CD4-positive, alpha-beta T cell (primary cell): ENCODE measurements at places on chromosomes 3 and 15. TPM values are rescaled to one million over a fixed set of nuclear protein-coding genes. Genes with fewer than 3 reads are reported as not detected.

GRCh38 chr15:71443538-71443937, 328.3 kb downstream of the THSD4 start:
- DNase-seq, result peak; percentile 8
- no peaks in the 10 kb centered on the region for H3K36me3 ChIP-seq
- no peak overlapping the region for H3K4me3 ChIP-seq
- H3K27me3 ChIP-seq, result peaks cover 6% of the 10 kb centered on the region
- H3K27ac ChIP-seq, result no peak overlapping the region

GRCh38 chr3:18987862-18988447, 160.4 kb upstream of the KCNH8 start:
- no peaks in the 10 kb centered on the region for H3K4me1 ChIP-seq
- H3K27me3 ChIP-seq, result peaks cover 21% of the 10 kb centered on the region
- no peaks in the 10 kb centered on the region for H3K36me3 ChIP-seq
- no peak overlapping the region for H3K27ac ChIP-seq
- DNase-seq, result no peak

DNA sequence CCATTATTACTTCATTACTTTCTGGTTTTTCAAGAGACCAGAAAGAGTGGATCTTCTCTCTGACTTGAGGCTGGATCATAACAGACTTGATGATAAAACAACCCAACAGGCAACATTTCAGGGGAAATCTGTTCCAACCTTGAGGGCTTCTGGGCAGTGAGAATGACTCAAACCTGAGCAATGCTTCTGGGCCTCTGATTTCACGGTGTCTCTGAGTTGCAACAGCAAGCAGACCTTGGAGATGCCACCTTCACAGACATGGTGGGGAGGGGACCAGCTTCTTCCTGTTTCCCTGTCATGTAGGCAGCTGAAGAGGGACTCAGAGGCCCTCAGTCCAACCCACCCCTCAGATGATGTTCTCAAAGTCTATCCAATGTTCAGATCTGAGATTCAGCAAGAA, 104.0 kb downstream of the ABHD5 start:
- H3K4me1 ChIP-seq, result no peaks in the 10 kb centered on the region
- no peak overlapping the region for H3K4me3 ChIP-seq
- no peak for DNase-seq
- no peak overlapping the region for H3K27ac ChIP-seq

GRCh38 chr15:57286446-57287122, 89.7 kb upstream of the CGNL1 start:
- H3K4me3 ChIP-seq, result no peak overlapping the region
- H3K4me1 ChIP-seq, result no peaks in the 10 kb centered on the region
- no peak overlapping the region for H3K27ac ChIP-seq
- H3K36me3 ChIP-seq, result peaks cover 48% of the 10 kb centered on the region

DNA sequence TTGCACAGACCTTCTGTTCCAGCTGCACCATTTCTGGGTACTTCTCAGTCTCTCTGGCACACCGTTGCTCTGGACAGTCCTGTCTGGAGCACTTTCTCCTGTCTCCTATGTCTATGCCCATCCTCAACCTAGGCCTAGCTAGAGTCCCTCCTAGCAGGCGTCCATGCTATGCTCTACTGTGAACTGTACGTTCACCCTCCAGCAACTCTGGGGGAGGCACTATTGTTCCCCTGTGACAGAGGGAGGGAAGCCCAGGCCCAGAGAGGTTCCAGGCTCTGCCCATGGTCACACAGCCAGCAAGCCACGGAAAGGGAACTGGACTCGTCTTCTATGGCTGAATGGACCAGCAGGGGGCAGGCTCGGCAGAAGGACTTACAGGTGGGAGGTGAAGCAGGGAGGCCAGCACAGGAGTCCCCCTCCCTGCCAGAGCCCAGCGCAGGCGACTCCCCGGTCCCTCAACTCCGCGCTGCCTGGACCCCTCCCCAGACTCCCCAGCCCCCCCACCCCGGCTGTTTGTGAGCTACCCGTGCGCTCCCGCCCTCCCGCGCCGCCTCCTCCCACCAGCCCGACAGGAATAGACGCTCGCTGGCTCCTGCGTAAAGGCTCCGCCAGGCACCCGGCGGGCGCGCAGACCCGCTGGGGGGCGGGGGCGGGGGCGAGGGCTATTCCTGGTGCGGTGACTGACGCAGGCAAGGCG, 1.7 kb upstream of the LINGO1 start:
- no peaks in the 10 kb centered on the region for H3K36me3 ChIP-seq
- no peak overlapping the region for H3K27ac ChIP-seq
- H3K4me3 ChIP-seq, result no peak overlapping the region
- peak; percentile 35 for DNase-seq
- peaks cover 69% of the 10 kb centered on the region for H3K27me3 ChIP-seq
- H3K4me1 ChIP-seq, result peaks cover 21% of the 10 kb centered on the region

DNA sequence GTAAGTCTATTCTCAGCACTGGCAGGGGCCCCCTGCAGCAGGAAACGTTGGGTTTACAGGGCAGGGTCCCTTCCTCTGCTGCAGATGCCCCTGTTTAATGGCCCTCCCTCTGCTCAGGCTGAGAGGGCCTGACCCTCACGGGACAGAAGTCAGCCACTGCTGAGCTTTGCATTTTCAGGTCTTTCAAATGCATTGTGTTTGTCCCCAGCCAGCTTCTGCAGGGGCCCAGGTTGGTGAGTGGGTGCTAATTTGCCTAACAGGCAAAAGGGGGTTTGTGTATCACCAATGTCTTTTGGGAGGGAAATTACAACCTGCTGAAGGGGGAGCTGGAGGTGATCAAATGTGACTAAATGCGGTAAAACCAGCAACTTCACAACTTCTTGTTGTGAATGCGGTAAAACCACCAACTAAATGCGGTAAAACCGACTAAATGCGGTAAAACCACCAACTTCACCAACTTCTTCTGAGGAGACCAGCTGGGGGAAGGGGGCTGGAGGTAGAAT, 44.8 kb upstream of the UBE2E1 start:
- H3K4me1 ChIP-seq, result peaks cover 8% of the 10 kb centered on the region
- no peaks in the 10 kb centered on the region for H3K36me3 ChIP-seq
- no peak overlapping the region for H3K27ac ChIP-seq
- DNase-seq, result no peak
- H3K27me3 ChIP-seq, result no peaks in the 10 kb centered on the region
- no peak overlapping the region for H3K4me3 ChIP-seq

- no peak overlapping the region for H3K27ac ChIP-seq
- no peaks in the 10 kb centered on the region for H3K27me3 ChIP-seq
- no peaks in the 10 kb centered on the region for H3K4me1 ChIP-seq
Observed at GRCh38 chr3:118977118-118977517, 57.5 kb downstream of the IGSF11 start.

DNA sequence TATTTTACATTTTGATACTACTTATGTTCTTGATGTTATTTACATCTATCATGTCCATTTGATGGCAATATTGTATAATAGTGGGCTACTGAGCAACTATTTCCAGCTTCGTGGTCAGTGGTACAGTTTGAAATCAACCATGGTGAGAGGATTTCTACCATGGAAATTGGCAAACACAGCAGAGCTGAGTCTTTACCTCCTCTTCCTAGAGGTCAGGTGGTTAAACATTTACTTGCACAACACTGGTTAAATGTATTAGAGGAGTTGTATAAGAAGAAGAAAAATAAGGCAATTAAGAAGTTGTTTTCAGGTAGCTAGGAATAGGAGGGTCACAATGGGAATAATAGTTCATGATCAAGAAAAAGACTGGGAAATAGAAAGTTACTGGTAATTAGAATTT, 7.2 kb upstream of the PPM1L start:
- H3K4me3 ChIP-seq, result no peak overlapping the region
- no peak overlapping the region for H3K27ac ChIP-seq
- peaks cover 7% of the 10 kb centered on the region for H3K27me3 ChIP-seq
- no peaks in the 10 kb centered on the region for H3K4me1 ChIP-seq
- no peak for DNase-seq
- no peaks in the 10 kb centered on the region for H3K36me3 ChIP-seq

DNA sequence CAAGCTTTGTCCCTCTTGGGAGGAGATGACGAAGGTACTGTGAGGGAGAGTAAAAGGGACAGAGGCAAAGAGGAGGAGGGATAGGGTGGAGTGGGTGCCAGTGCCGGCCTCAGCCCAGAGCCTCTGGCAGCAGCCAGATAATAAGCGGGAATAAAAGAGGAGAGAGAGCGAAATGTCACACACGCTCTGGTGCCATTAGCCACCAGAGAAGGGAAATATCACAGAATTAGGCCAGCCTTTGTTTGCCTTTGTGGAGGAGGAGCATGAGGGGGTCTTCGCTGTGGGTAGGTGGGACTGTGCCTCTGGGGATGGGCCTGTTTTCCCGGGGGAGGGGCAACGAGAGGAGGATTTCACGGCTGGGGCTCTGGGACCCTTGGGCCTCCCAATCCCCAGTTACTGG, 67.8 kb downstream of the LINGO1 start:
- H3K4me3 ChIP-seq, result no peak overlapping the region
- H3K36me3 ChIP-seq, result no peaks in the 10 kb centered on the region
- no peak for DNase-seq
- H3K4me1 ChIP-seq, result no peaks in the 10 kb centered on the region

- peaks cover 2% of the 10 kb centered on the region for H3K27me3 ChIP-seq
- no peak overlapping the region for H3K4me3 ChIP-seq
- no peak for DNase-seq
- H3K27ac ChIP-seq, result no peak overlapping the region
- H3K4me1 ChIP-seq, result no peaks in the 10 kb centered on the region
- H3K36me3 ChIP-seq, result no peaks in the 10 kb centered on the region
Observed at GRCh38 chr15:57923306-57923705, 142.2 kb downstream of the ALDH1A2 start.

- no peaks in the 10 kb centered on the region for H3K4me1 ChIP-seq
- no peak overlapping the region for H3K27ac ChIP-seq
- no peak for DNase-seq
Observed at GRCh38 chr3:158679547-158680000, 7.1 kb upstream of the LXN start.

The RAB11A gene
- 98.5 TPM for total RNA-seq

The CACNA1D gene
- not detected for total RNA-seq

The SCN11A gene
- 0.08 TPM for total RNA-seq

The SLC12A8 gene
- total RNA-seq, result 0.38 TPM

The GCSAM gene
- 6.8 TPM for total RNA-seq
